ENCODE measurements at places on chromosomes 11 and 22.

DNA sequence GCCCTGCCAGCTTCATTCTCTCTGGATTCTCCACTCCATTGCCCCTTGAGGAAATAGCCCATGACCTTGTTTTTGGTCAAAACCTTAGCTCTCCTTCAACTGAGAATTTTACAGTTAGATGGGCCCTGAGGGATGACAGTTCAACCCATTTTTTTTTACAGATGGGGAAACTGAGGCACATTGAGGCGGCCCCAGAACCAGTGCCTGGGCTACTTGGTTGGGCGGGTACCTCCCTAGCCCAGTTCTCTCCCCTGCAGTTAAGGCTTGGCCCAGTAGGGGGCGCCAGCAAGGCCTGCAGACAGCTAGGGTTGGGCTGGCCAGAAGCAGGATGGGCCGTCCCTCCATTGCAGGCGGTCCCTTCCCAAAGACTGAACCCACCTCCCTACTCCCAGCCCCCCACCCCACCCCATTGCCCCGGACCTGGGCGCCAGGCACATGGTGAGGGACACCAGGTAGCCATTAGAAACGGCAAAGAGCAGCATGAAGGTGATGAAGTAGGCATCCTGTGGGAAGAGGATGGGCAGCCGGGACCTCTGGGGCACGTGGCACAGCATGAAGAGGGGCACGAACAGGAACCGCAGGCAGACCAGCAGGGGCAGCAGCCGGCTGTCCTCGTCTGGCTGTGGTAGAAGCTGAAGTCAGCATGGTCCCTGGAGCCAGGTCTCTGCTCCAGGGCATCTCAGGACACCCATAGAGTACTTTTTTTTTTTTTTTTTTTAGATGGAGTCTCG, 7.6 kb downstream of the SLC29A2 start:
- no peak for DNase-seq

DNA sequence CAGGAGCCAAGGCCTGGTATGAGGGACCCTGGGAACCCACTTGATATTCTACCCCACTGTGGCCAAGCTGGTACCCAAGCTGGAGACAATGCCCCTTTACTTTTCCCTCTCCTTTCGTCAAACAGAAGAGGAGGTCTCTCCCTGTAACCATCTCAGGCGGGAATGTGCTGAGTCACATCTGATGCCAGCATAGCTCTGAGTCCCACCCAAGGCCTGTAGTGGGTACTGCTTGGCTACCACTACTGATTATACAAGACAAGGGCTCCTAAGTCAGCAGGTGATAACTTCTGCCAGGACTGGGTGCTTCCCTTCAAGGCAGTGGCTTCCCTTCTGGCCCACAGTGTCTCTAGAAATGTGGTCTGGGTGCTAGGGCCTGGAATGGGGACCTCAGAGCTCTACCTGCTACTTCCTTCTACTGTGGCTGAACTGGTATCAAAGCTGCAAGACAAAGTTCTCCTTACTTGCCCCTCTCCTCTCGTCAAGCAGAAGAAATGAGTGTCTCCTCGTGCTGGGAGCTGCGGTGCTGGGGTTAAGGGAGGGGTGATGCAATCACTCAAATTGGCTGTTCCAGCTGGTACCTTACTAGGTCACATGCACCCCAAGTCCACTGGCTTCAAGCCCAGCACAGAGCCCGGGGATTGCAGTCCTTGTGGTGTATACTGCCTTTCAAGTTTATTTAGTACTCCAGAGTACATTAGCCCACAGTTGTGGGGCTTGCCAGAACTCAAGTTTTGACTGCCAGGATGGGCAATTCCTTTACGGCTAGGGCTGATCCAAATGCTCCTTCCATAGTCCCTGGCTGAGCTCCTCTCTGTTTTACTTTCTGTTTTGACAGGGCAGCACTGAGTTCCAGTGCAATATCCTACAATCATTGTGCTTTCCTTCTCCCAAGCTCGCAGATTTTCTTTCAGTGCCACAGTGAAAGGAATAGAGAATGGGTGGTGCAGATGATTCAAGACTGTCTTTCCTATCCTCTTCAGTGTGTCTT, 419.7 kb upstream of the CNTN5 start:
- no peak for DNase-seq

GRCh38 chr11:110086892-110087309, 6.3 kb upstream of the ZC3H12C start:
- no peak for DNase-seq

- DNase-seq: no peak
These were observed 39.3 kb downstream of the ALX4 start for GRCh38 chr11:44270403-44271273.

- no peak for DNase-seq
These were observed 12.7 kb downstream of the BAIAP2L2 start for GRCh38 chr22:38097557-38098409.

DNA sequence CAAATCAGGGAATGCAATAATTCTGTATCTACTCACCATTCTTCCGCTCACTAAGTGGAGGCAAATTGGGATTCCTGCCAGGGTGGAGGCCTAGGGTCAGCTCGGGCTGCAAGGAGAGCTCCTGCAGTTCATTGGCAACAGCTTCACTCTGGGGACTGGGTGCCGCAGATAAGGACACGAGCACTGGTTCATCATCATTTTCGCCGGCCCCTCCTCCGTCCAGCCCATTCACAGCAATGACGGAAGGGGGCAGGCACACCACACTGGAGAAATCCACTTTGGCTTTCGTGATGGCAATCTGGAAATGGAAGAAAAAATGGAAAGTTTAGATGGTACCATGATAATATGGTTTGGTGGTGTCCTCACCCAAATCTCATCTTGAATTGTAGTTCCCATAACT, 84.4 kb downstream of the MRTFA start:
- DNase-seq: no peak

- peak; percentile 74 for DNase-seq
These were observed 2.0 kb downstream of the NAV2 start for GRCh38 chr11:19714387-19715363.

DNA sequence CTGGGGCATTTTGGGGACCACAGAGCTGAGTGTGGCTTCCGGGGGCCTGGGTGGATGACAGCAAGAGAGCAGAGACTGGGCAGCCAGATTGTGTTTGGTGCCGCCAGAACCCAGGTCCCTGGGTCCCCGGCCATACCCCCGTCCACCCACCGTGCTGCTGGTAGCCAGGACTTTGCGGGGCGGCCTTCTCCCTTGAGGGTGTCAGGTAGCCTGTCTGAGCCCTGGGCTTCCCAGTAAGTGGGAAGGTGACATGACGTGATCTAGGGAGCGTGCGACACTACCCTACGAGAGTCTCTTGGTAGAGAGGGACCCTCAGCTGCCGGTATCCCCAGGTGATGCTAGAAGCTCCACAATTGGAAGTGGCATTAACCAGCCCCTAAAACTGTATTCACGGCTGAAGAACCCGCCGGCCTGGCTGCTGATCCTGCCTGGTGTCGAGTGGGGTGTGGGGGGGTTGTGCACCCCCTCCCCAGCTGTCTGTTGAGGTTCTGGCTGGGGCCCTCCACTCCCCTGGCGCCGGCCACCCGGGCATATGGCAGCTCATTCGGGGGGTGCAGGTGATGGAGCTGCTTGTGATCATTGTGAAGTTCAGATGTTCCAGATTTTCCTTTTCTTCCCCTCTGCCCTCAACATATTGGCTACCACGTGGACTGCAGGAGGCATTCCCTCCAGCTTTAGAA, 66.9 kb downstream of the MPPED1 start:
- no peak for DNase-seq

DNA sequence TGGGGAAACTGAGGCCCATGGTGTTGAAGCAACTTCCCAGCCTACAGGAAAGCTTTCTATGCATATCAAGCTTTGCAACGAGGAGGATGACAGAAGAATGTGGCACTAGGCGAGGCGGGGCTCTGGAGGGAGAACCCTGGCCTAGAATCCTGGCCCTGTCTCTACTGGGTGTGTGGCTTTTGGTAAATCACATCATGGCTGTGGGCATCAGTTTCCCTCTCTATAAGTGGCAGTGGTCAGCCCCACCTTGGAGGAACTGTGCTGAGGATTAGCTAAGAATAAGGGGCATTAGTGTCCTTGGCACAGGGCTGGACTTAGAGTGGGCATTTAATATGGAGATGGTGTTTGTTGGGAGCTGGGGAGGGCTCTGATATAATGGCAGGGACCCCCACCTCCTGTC, 122.6 kb upstream of the CRYBB3 start:
- no peak for DNase-seq

DNA sequence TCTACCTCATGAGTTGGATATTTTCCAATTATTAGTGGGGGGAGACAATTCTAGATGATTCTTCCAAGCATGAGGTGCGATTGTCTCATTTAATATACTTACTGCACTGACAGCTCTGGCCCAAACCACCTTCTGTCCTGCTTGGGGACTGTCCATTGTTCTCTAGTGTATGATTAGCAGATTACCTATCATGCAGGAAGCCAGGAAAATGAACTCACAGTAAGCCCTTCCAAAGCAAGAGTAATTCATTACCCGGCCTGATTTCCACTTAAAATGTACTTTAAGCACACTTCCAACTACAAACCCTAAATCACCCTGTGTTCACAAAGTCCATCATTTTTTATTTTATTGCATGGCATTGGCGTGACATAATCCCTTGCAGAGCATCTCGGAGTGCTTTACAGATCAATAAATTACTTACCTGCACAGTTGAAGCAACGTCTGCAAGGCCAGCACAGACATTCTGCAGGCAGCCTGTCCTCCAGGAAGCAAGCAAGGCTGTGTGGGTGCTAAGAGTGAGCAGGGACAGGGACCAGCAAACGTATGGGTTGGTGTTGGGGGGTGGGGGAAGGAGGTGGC, 838.2 kb downstream of the NTM start:
- DNase-seq: no peak

- DNase-seq: peak; percentile 30
These were observed 724.9 kb upstream of the TENM4 start for GRCh38 chr11:80165744-80166143.

DNA sequence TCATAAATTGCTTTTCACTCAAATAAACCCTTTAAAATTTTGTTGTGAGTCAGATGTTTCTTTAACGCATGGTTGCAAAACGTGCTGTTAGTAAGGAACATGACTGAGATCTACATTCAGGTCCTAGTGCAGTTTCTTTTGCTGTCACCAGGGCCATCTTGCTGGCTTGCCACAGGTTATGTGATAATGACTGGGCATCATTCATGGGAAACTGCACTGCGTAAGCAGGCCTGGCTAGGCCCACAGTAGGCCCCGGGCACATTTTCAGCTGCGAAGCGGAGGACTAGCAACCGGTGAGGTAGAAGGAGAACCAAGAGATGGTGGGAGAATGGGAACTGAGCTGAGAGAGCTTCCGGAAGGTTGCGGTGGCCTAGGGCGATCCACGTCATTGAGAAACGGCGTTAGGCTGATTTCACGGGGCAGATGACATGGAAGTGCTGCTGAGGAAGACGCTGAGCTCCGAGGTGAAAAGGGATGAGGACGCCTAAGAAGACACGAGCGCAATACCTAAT, 3.2 kb upstream of the KLHDC7B start:
- DNase-seq: no peak

GRCh38 chr11:75474878-75475766, 42.1 kb upstream of the KLHL35 start:
- no peak for DNase-seq

DNA sequence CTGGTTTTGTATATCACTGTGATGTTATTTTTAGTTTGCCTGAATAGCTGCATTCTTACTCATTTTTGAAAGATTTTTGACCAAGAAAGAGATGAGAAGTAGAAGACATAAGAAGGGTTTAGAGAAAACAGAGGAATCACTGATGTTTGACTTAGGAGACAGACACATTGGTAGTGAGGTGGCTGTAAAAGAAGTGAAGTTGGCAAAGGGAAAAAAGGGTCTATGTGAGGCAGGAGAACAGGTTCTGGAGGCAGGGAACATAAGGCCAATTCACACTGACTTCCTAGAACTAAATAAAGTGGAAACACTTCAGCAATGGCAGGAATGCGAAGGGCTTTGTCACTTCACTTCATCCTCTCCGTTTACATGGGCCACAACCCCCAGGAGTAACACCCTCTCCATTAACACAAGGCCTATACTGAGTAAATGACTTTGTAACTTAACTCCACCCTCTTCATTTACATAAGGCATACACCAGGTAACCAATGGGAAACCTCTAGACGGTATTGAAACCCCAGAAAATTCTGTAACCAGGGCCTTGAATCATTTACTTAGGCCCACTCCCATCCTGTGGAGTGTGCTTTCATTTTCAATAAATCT, 36.5 kb downstream of the CTSC start:
- no peak for DNase-seq

GRCh38 chr22:50505776-50506610, 1.5 kb downstream of the LMF2 start:
- DNase-seq: no peak

- DNase-seq: no peak
These were observed 57.5 kb upstream of the LYVE1 start for GRCh38 chr11:10625982-10626311.

DNA sequence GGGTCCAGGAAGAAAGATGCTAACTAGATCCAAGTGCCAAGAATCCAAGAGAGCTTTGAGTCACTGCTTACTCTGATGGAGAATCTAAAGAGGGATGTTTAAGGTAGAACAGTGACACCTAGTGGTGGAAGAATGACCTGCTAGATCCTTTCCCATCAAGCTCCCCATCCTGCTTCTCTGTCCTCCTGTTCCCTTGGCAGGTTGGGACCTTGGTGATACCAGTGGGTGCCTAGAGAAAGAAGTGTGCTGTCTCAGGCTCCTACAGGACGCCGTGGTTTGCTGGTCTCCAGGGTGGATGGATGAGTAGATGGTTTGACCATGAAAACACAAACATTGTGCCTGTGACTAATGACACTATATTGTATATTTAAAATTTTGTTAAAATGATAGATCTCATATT, 383.7 kb downstream of the TMEM135 start:
- peak; percentile 76 for DNase-seq

DNA sequence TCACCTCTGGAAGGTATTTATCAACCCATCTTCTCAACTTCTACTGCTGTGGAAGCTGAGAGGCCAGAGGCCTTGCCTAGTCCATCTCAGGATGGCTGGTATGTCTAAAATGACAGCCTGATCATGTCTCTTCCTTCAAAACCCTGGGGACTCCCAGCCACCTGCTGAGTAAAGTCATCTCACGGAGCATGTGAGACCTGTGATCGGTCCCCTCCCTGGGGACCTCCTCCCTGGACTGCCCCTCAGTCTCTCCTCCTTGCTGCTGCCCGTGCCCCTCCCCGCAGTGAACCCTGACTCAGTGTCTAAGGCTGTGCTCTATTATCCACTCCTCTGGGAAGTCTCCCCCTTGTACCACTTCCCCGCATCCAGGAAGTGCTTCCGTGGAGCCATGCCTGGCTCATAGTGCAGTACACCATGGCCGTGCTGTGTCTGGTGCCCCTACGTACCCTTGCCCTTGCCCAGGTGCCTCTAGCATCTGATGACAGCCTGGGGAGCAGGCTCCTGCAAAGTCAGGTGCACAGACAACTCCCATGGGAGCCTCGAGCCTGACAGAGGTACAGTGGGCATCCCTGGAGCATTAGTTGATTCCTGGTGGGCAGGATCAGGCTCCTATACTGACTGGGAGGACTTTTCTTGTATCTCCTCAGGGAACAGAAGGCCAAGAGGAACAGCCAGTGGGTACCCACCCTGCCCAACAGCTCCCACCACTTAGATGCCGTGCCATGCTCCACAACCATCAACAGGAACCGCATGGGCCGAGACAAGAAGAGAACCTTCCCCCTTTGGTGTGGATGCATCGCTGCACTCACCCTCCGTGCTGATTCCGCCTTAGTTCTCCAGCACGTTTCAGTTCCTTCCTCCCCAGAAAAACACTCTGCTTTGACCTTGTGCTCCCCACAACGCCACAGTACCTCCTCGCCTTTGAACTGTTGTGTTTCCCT, 13.8 kb downstream of the SMARCB1 start:
- no peak for DNase-seq

GRCh38 chr11:11146830-11147229, 206.2 kb downstream of the CSNK2A3 start:
- no peak for DNase-seq

All from HS-5 (cell line).